Fibroblast of the aortic adventitia (primary cell): ENCODE measurements at places on chromosomes 3 and 15. TPM values are rescaled to one million over a fixed set of nuclear protein-coding genes. Genes with fewer than 3 reads are reported as not detected.

Gene TMEM212
- not detected in 2 replicates for total RNA-seq

Gene GOLGA6B
- not detected in 2 replicates for total RNA-seq

Gene ATP13A5
- total RNA-seq, result not detected in 2 replicates

Gene TMA7
- 234 and 390 TPM in 2 replicates for total RNA-seq

Gene IQCF2
- total RNA-seq, result not detected in 2 replicates

Gene AADACL2
- total RNA-seq, result 0.90 TPM in 1 of 2 replicates, not detected in the other

Gene PIGZ
- total RNA-seq, result 1.9 and 19.2 TPM in 2 replicates

Gene RASL12
- 1.7 and 1.9 TPM in 2 replicates for total RNA-seq

Gene CPLX3
- total RNA-seq, result not detected in 2 replicates

Gene IQSEC1
- 15.9 and 16.0 TPM in 2 replicates for total RNA-seq

Gene FGD5
- total RNA-seq, result 0.18 and 3.9 TPM in 2 replicates

Gene SLC15A2
- total RNA-seq, result 0.18 and 0.25 TPM in 2 replicates

Gene VWA5B2
- total RNA-seq, result 0.72 TPM in 1 of 2 replicates, not detected in the other

Gene TTLL13
- 0.09 TPM in 1 of 2 replicates, not detected in the other for total RNA-seq

Gene FOXL2
- total RNA-seq, result under 0.01 TPM in 1 of 2 replicates, not detected in the other

Gene GREM1
- total RNA-seq, result 25.1 and 181 TPM in 2 replicates

Gene SLC12A1
- under 0.01 TPM in 1 of 2 replicates, not detected in the other for total RNA-seq

Gene GP5
- total RNA-seq, result 0.09 and 0.49 TPM in 2 replicates

Gene DNASE1L3
- not detected in 2 replicates for total RNA-seq

Gene TTC21A
- 2.4 and 3.8 TPM in 2 replicates for total RNA-seq

Gene ILDR1
- total RNA-seq, result not detected in 2 replicates

Gene OXSM
- total RNA-seq, result 7.6 and 19.5 TPM in 2 replicates

Gene DUOXA2
- not detected in 2 replicates for total RNA-seq

Gene AQP9
- 0.09 and 1.1 TPM in 2 replicates for total RNA-seq

Gene SAMD7
- not detected in 2 replicates for total RNA-seq

Gene TMEM202
- not detected in 2 replicates for total RNA-seq
